Pancreas (tissue), 10 donors: ENCODE measurements at places on chromosomes 1 and 21. TPM values are rescaled to one million over a fixed set of nuclear protein-coding genes. Genes with fewer than 3 reads are reported as not detected.

Gene S100A4
- 149 TPM for polyA plus RNA-seq

GRCh38 chr21:42298237-42298636, 17.0 kb downstream of the TFF3 start:
- H3K4me3 ChIP-seq = no peak overlapping the region
- no peak for DNase-seq
- no peaks in the 10 kb centered on the region for H3K36me3 ChIP-seq
- no peak overlapping the region for H3K27ac ChIP-seq
- no peaks in the 10 kb centered on the region for H3K4me1 ChIP-seq
- H3K27me3 ChIP-seq = no peaks in the 10 kb centered on the region

Gene TINAGL1
- polyA plus RNA-seq = 47.3 TPM

Gene RGSL1
- polyA plus RNA-seq = not detected
